ENCODE measurements at places on chromosomes 4 and X. TPM values are rescaled to one million over a fixed set of nuclear protein-coding genes. Genes with fewer than 3 reads are reported as not detected.

DNA sequence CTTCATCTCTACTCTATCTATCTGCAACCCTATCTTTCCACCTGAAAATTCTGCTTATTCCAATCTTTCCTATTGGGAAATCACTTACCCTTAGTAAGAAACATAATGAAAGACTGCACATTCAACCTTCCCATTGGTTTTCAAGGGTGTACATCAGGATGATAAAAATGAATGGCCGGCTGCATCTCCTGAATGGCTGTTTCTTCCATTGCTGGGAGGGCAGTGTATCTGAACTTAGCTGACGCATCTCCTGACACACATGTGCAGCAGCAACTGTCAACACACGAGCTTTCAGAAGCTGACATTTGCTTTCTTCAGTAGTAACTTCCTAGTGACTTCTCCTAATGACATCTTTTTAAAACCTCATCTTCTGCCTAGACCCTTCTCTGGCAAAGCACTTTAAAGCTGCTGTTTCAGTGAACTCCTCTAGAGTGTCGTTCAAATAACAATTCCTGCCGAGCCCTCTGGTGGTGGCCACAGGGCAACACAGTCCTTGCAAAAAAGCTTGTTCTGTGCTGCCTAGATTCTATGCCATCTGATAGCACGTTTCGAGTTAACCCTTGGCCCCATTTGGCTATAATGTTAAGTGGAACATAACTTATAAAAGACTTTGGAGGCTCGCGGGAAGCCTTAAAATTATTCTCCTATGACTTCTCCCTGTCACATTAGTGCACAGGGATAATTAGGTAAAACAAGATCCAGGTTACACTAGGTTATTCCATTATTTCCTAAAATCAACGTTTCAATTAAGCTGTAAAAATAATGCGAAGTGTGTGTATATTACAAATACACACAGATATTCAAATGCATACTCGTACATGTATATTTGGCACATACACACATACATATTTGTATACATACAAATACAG is 2340.7 kb downstream of the PCDH7 start:
- DNase-seq, result no peak

GRCh38 chr4:89247951-89248350 is 59.6 kb downstream of the GPRIN3 start:
- no peak for DNase-seq

DNA sequence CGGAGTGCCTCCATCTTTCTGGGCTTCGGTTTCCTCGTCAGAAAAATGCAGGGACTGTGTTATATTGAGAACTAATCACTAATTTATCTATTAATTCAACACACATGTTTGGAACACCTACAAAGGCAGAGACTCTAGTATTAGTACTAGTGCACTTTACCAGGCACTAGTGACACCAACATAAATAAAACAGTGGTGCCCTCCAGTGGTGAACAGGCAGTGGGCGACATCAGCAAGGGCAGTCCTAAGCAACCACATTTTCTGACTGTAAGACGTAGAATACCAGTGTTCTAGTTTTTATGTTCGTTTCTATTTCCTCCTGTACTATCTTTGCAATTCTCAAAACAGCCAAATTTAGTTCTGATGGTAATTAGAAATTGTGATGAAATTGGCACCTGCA is 69.1 kb upstream of the UCP1 start:
- peak; percentile 28 for DNase-seq

DNA sequence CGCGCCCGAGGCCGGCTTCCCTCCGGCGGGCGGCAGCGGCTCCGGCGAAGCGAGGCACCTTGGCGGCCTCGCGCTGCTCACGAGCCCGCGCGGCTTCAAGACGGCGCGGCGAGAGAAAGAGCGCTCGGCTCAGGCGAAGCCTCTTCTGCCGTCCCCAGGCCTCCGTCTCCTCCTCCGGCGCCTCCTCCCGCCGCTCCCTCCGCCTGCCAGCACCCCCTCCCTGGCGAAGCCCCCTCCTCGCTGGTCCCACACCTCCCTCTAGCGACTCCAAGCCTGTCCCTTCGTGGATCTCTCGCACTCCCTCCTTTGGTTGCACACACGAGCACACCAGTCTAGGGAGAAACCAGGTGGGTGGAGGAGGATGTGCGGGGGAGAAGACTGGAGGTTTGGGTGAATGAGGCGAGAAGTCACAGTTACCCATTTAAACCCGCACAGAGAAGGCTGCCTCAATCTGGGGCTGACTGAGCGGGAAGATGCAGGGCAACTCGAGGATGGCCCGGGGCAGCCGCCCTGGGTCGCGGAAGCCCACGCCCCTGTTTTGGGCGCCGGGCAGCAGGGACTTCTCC is at the start of gene CAMK2D:
CAMK2D (minus strand) TSS at position 119 of the 566 bp plus-strand sequence. CDS start 670 bp downstream, outside the sequence.
- peak; percentile 90 for DNase-seq

DNA sequence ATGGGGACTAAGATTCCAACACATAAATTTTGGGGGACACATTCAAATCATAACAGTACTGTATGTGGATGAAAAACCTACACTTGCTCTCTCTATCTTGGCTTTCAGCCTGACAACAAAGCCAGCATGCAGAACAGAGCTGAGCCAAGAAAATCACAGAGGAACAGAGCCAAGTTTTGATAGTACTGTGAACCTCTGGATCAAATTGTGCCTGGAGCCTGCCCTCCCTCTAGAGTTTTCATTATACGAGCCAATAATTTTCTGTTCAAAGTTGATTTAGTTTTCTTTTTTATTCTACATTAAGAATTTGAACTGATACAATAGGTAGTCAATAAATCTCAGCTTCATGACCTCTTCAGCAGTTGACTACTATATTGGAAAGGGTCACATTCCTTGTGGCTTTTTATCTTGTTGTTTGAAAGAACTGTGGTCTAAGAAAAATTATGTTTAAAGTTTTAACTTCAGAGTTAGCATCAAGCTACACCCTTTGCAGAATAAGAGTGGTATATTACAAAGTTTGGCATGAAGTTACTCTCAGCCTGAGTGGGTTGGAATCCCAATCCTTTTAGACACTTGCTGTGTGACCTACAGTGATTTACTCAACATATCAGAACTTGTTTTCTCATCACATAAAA is 31.1 kb downstream of the GRID2 start:
- no peak for DNase-seq

DNA sequence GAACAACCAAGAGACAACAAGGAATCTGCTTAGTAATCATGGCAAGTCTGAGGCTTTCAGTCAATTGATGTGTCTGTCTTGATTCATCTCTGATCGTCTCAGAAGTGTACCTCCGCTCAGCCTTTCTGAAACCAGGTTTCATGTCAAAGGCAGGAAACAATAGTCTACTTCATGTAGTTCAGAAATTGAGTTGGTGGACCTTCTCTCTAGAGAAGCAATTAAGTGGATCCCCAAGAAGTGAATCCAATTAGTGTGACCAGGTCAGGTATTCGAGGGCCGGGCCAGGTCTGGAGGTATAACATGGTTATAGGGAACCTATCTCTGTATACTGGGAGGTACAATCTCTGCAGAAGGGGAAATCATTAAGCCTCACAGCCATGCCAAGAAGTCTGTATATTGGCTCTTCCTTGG is 32.0 kb downstream of the DAPP1 start:
- no peak for DNase-seq

DNA sequence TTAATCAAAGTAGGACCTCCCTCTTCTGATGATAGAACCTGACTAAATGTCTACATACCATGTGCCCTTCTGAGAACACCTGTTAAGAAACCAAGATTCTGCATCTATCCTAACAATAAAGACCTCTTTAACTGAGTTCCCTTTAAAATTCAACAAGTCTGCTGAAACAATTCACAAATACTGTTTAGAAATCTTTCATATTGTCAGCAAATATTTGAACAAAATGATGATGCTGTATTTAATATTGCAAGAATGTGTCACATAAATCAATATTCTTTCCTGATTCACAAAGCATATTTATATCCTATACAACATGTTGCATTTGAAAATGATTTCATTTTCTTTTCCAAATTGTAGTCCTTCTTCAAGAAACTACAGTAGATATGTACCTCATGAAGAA is 59.6 kb upstream of the BMPR1B start:
- no peak for DNase-seq

DNA sequence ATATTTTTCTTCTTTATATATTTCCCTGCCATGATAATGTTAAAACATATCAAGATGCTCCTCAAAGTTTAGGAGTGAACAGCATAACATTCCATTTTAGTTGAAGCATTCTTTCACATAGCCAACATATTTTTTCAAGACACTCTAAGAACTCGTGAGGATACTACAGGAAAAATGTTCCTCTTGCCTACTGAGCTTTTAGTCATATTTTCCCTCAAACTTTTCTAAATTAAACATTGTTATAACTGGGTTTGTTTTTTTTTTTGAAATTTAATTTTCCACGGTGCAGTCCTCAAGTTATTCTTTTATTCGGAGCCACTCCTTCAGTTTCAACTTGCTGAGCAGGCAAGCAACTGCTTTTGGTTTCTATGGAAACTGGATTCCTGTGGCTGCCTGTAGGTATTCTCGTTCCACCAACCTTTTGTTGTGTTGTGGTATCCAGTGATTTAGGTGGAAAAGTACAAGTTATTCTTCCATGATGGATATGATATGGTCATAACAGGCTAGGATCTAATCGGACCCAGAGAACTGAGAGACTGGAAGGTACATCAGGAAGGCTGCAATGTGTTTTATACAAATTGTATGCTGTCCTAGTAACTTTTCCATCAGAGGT is 248.0 kb downstream of the TRIML1 start:
- DNase-seq, result no peak

Gene SHOX
- not detected for total RNA-seq
